ENCODE measurements at places on chromosomes 3 and 15. TPM values are rescaled to one million over a fixed set of nuclear protein-coding genes. Genes with fewer than 3 reads are reported as not detected.

DNA sequence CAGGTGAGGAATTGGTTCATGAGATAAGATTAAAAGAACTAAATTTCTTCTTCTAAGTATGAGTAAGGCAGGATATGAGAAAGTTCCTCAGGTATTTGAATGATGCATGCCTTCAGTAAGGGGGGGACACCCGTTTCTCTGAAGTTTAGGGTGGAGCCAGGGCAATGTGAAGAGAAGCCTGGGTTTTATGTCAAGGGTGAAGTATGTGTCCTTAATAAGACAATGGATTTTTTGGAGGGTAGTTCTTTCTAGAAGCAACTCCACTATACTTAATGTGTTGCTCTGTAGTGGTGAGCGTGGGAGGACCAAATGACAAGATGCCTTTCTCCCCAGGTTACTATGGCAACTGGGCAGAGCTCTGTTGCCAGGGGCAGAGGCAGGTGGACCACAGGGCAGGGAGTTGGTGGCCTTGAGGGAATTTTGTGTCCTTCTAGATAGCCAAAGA is 44.0 kb downstream of the PHLDB2 start:
- no peak for DNase-seq

GRCh38 chr3:10015461-10015904 is 10.8 kb upstream of the FANCD2 start:
- no peak for DNase-seq

DNA sequence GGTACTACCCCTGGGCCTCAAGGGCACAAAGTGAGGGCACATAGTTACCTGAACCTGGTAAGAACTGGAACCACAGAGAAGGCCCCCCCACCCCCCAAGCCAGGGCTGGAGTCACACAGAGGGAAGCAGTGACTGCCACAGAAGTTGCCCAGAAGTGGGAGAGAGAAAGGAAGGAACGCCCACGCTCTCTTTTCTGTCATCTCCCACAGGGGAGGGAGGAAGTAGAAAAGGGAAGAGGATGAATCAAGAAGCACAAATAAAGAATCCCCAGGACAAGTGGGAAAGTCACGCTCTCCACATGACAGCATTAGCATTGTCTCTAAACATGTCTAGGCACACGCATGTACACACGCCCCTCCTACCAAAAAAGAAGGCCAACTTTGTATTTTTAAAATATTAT is 114.7 kb upstream of the FRMD4B start:
- no peak for DNase-seq

- DNase-seq, result no peak
Observed at GRCh38 chr15:74725845-74726773, 781 bp upstream of the CYP1A1 start.

Gene LMAN1L
- not detected for polyA plus RNA-seq

- DNase-seq, result no peak
Observed at GRCh38 chr3:127043731-127044510, 61.0 kb downstream of the PLXNA1 start.

DNA sequence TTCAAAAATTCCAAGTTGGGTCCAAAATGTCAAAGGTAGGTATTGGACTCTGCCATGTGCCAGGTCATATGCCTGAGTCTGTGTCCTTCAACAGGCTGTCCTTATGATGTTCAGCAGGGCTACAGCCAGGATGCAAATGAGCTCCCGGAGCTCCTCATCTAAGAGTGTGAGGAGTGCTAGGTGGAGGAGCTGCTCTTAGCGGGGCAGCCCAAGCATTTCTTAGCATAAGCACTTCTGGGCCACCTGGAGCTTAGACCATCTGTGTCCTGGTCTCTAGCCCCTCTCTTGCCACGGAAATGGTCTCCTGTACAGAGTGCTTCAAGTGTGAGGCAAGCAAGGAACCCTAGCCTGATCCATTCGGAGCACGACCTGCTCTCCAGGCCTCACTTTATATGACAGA is 64.6 kb upstream of the PRR23C start:
- no peak for DNase-seq

Gene ERC2
- polyA plus RNA-seq, result 0.08 TPM

Gene UBA5
- 60.5 TPM for polyA plus RNA-seq

DNA sequence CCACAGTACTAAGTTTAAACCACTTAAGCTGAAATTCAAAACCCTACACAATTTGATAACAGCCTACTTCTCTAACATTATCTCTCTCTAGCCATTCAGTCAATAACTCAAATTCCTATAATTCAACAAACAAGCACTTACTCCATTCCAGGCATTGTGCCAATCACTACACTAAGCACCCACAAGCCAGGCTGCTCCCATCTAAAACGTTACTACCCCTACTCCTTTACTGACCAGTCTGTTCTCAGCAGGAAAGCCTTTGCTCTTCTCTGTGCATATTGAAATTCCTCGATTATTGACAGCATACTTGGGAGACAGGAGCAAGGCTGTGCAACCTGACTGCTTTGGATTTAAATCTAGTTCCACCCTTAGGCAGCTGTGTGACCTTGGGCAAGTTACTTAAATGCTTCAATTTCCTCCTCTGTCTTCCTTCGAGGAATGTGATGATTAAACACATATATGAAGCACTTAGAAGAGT is 177.2 kb upstream of the THBS1 start:
- DNase-seq, result no peak

Gene SHISA5
- 68.2 TPM for polyA plus RNA-seq

Gene GATM
- 0.11 TPM for polyA plus RNA-seq
